Stimulated activated CD4-positive, alpha-beta T cell treated with anti-CD3 and anti-CD28 coated beads, Interleukin-15, amount 100 ng/mL, for 48 hours (primary cell): ENCODE measurements at places on chromosomes 12 and 14.

GRCh38 chr14:33781236-33781635 is 169.6 kb downstream of the EGLN3 start:
- no peak for DNase-seq

- DNase-seq = no peak
Measured at GRCh38 chr14:34665785-34666435, 36.0 kb upstream of the SNX6 start.

DNA sequence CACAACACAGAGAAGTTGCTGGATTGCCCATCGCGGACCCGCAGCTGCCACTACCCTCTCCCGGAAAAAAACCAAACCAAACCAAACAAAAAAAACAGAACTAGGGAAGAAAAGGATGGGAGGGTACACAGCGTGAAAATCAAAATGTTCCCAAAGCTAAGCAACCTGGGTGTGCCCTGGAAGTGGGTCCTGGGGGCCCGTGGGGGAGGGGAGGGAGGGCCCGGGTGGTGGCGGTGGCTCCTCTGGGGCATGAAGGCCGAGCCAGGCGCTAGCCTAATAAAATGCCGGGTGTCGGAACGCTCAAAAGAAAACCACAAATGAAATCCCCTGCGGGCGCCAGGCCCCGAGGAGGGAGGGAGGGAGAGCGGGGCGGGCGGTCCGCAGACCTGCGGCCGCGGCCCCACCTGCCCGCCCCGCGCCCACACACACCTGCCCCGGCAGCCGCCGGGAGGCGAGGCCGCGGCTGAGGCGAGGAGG is 787 bp downstream of the HECTD4 start:
- no peak for DNase-seq

DNA sequence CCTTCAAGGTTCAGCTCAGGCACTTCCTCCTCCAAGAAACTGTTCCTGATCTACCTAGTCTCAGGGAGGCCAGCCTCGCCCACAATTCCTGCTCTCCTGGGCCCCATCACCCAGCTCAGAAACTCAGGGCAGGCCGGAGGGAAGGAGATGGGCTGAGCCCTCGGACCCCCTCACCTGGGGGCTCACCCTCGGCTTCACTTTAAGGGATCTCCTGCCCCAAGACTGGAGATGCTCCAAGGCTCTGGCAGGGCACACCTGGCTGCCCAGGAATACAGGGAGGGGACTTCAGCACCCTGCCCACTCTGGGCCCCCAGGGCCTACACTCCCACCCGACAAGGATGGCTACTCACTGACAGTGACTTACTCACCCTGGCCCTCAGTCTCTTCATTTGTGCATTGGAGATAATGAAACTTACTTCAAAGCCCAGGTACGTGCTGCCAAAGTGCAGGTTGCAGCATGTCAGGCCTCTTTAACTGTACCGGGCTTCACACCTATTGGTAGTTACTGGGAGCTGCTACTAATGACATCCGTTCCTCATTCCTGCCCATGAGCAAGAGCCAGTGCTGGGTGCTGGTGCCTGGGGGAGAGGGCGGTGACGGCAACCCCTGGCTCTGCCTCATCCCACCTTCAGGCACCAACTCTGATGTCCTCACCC is 21.0 kb upstream of the PPP1R13B start:
- DNase-seq = no peak

GRCh38 chr14:87351007-87351406 is 642.0 kb downstream of the GALC start:
- no peak for DNase-seq

- no peak for DNase-seq
Measured at GRCh38 chr12:15886372-15887042, 4.3 kb downstream of the STRAP start.

- DNase-seq = no peak
Measured at GRCh38 chr12:121345151-121345815, 6.9 kb downstream of the ANAPC5 start.

GRCh38 chr14:83908419-83908818 is 1621.5 kb upstream of the FLRT2 start:
- DNase-seq = no peak

GRCh38 chr12:106106061-106106566 is 32.6 kb downstream of the NUAK1 start:
- no peak for DNase-seq

DNA sequence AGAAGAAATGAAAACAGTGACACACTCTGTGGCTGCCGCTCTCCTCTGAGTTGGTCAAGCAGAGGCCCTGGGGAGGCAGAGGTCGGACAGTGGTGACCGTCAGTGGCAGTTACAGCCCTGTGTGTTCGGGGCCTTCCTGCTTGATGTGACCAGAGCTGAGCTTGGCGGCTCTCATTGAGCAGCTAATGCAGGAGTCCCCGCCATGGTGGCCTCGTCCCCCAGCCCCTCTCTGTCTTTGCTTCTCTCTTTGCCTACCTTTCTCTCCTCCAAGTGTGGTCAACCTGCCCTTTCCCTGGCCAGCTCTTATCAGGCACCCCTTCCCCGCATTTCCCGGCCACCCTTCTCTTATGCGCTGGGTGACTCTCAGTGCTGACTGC is 362.8 kb downstream of the CACNA1C start:
- DNase-seq = no peak

DNA sequence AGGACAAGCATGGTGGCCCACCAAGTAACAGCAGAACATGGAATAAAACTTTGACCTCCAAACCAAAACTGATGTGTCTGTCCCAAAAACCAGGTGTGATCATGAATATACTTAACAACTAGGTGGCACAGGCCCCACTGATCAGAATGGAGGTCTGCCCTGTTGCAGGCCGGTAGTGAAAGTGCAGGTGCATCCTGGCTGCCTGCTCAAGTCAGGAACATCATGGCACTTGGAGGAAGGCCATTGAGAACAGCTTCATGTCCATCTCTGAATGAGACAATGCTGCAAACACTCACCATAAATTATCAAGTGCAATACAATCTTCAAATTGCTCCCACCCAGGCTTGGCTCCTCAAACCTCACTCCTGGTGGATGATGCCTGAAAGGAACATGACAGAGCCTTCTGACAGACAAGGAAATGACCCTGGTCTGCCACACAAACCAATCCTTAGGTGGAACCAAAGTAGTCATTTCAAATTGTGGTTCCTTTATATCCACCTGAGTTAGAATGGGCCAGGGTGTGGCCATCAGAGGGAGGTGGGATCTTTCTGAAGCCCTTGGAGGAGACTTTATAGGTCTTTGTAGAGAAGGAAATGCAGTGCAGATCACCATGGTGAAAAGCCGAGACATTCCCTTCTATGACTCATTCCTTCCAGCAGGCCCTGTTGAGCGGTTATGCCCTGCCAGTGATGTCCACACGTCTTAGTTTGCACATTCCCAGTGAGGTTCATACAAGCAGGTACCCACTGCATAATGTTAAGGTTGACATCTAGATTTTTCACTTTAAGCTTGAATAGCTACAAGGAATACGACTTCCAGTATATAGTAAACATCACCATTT is 36.0 kb downstream of the EGLN3 start:
- DNase-seq = no peak

DNA sequence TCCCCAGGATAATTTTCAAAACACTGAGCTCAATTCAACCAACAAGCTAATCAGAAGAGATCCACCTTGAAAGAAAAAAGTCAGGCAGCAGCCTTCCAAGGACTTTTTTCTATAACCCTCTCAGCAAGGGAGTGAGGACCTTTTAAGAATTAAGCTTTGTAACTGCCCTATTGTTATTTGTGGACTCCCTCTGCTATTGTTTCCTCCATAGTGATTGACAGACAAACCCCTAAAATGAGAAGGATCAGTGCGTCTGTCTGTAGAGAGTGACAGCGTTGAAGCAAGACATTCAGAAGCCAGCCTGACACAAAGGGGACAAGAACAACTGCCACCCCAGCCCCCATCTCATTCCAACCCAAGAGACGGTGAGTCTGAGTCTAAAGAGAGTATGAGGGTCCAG is 30.3 kb upstream of the BTG1 start:
- no peak for DNase-seq

DNA sequence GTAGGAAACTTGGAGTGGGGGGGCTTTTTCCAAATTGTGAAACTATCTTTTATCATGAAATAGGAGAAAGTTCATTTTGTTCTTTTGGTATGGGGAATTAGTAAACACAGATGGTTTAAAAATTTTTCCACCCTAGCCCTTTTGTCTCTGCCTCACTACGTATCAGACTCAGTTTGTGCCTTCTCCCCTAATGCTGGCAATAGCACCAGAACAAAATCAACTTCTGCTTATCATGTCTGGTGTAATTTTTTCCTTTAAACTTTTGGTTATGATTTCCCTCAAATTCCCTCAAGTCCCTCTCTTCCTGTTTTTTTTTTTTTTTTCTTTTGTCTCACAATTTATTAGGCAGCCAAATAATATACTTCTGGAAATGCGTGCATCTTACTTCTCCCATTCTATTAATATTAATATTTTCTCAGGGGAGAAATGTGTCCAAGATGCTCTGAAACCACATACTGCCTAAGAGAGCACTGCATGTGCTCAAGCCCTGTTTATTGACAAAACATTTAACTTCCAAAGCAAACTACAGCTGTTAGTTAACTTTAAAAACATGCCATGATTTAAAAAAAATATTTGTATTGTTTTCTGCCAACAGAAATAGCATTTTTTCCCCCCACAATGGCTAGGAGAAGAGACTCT is 35.4 kb downstream of the TESPA1 start:
- no peak for DNase-seq

DNA sequence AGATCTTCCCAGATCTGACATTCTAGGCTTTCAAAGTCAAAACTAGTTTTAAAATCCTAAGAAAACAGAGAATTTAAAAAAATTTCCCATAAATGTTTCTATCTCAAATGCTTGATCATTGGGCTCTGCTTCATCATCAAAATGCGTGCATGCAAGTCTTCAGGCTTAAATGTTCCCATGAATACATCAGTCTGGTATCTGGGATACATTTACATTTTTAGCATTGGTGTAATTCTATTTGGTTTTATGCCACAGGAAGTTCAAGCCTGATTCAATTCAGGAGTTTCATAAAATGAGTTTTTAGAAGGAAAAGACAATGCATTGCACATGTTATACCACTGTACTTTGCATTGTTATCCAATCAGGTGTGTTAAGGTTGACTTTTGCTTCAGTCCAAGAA is 336.4 kb downstream of the PCNX1 start:
- DNase-seq = no peak

DNA sequence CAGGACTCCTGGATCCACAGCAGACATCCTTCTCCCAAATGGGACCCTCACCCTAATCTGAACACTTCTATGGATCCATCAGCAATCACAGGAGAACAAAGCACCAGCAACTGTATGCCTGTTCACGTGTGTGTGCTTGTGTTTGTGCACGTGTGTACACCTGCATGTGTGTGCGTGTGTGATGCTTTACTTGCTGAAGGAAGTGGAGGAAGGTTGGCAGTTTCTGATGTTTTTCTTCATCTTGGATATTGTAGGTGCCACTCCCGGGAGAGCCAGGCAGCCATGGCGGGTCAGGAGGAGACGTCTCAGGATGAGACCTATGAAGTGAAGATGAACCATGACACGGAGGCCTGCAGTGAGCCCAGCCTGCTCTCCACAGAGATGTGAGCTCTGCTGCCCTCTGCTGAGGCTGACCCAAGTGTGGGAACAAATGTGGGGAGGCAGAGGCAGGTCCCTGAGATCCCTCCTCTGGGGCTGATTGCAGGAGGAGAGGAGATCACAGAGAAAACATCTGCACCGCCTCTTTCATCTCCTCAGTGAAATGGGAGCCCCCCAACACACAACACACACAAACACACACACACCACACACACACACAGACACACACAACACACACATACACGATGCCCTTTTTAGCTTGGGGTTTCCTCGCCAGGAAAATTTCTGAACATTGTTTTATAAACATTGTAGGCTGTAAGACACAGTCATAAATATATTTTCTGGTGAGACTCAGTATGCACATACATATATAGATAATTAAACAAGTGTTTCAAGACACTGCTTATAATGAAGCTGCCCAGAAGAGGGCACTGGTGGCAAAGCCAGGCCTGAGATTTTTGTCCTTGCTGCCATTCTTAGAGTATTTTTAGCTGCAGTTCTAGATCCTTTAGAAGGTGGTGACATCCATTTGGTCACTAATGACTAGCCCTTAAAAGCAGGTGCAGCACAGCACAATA is 112.2 kb upstream of the FKBP4 start:
- no peak for DNase-seq

DNA sequence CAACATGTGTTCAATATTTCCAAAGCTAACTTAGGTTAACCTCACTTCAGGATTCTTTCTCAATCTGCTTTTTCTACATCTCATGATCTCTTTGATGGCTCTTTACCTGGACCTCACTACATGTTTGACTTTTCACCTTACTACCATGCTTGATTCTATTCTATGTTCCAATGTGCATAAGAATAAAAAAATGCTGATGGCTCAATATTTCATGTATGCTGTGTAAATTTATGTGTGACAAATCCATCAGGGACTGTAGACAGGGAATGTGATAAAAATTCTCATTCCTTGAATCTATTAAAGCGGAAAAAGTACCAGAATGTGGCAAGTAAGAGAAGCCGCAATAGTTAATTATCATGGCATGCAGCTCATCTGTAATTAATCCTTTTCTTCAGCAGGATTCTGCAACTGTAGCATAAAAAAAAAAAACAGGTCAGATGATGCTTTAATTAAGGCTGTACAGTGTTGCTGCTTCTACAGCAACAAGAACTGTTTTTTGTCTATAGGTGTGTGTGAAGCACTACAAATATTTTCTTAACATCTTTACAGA is 276.9 kb upstream of the PRKD1 start:
- no peak for DNase-seq

DNA sequence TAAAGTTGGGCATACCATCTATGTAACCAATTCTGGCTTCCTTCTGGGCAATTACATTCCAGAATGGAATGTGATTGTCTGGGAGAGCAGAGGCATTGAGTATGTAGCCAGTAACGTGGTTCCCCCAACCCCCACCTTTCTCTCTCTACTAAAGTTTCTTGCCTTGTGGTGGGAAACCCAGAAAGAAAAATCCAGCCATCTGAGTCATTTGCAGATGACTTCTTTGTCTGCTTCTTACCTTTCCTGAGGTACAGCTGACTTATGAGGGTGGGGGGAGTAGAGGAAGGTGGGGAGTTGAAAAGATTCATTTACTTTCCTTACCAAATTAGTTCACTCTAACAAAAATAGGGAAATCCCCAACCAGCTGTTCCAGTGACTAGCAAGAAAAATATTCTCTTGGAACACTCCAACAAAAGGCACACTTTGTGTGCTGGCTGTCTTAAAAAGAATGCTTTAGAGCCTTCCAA is 112.1 kb upstream of the FRMD6 start:
- no peak for DNase-seq

- DNase-seq = no peak
Measured at GRCh38 chr14:99570544-99571302, 33.3 kb downstream of the CCDC85C start.

DNA sequence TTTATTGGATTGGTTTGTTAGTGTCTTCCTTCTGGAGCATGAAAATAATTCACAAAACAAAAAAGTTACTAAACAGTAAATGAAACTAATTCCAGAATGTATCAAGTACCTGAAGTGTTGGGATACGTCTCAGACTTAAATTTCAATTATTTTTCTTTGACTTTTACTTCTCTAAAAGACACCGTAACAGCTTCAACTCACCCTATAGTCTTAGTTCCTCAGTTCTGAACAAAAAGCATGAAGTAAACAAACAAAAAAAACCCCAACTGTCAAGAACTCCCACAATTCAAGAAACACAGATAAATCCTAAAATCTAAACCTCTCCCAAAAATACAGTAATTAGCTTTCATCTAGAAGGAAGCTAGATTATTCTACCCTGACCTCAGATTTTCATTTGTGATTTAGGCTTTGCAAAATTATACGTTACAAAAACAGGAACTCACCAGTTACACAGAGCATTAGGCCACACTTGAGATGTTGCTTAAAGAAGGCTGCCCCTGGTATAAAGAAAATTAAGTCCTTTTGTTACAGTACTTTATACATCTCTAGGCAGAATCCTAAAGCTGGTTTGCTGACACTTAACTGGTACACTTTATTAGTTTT is 10.2 kb downstream of the HEATR5A start:
- DNase-seq = no peak

- no peak for DNase-seq
Measured at GRCh38 chr12:121577443-121578180, 3.2 kb downstream of the KDM2B start.
